Karpas-422 (cell line): ENCODE measurements at places on chromosomes 1 and 21. TPM values are rescaled to one million over a fixed set of nuclear protein-coding genes. Genes with fewer than 3 reads are reported as not detected.

DNA sequence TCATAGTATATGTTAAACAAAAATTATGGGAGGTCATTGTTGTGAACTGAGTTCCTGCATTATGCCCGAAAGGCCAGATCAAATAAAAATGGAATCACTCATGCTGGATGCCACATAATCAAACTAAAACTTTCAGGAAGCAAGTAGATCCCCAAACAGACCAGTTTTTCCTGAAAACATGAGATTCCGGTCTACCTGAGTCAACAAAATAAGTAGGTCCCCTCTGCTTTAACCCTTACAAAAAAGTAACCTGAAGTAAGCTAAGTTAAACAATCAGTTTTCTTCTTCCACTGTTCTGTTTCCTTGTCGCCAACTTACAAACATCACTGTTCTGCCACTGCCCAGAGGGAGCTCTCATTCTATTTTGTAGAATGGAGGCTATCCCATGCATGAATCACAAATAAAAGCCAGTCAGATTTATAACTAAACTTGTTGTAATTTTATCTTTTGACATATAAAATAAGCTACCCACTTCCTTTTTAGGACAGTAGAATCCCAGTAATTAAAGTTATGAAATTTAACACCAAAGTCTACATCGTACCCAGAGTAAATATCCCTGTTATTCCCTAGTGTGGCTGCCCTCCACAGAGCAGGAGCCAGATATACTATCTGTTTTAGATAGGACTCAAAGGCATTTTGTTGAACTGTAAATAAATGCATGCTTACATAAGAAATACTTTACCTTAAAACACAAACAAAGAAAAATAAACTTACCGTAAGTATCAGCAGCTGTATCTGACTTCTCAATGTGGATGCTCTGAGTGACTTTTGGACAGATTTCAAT, 149.4 kb downstream of the TIAM1 start:
- DNase-seq = no peak

DNA sequence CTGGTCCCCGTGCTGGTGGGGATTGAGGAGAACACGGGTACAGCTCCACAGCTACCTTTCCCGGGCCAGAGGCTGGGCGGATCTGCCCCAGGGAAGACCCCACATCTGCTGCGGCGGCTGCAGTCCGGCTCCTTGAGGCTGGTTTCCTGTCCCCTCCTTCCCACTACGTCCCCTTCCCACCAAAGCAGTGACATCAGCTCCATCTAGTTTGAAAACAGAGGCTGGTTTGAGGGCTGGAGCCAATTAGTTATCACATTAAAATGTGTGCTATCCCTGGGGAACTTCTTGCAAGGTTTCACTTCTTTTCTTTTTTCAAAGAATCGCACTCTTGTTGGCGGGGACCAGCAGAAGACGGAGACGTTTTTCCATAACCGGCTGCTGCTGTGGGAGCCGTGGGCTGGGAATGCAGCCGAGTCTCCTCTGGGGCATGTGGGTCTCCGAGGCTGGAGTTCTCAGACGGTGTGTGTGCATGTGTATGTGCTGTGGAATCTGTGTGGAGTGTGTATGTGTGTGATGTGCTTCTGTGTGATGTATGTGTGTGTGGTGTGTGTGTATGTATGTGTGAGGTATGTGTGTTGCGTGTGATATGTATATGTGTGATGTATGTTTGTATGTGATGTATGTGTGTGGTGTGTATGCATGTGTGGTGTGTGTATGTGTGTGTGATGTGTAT, 8.9 kb upstream of the PCBP3 start:
- no peak for DNase-seq

DNA sequence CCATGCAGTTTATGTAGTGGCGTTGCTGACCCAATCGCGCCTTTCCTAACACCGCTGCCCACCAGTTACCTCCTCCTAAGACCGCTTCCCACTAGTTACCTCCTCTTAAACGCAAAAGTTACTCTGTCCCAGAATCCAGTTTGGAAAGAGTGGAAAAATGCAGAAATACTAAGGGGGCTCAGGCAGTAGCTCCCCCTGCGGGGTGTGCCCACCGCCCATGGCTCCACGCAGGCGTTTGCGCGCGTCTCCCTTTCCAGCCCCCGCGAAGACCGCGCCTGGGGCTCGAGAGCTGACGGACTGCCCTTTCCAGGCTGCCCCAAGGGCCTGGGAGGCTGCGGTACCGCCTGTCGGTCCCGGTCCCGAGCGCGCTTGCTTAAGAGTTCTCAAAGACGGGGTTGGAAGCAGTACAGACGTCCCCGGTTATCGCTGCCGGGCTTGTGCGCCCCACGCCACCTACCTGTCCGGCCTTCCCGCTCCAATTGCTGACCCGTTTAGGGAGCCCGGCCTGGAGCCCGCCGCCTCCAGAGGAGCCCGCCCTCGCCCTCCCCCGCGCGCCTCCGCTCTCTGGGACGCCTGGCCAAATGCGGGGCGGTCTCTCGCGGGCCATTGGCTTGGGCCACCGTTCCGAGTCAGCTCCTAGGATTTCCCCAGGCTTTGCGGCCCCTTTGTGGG, 414.1 kb upstream of the ESRRG start:
- no peak for DNase-seq

DNA sequence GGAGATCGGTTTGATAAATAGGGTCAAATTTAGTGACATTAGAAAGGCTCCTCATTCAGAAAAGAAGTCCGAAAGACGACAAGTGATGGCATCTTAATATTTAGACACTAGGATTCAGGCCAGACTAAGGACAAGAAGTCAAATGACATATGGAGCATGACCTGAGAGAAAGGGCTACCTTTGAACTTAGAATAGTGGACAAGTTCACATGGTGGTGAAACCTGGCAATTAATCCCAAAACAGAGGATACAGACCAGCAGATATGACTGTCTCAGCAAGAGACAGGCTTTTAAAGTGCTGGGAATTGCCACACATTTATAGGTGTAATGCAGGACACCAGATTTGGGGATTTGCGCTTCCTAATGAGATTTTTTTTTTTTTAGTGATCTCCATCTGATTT, 145.2 kb downstream of the ZP4 start:
- no peak for DNase-seq

DNA sequence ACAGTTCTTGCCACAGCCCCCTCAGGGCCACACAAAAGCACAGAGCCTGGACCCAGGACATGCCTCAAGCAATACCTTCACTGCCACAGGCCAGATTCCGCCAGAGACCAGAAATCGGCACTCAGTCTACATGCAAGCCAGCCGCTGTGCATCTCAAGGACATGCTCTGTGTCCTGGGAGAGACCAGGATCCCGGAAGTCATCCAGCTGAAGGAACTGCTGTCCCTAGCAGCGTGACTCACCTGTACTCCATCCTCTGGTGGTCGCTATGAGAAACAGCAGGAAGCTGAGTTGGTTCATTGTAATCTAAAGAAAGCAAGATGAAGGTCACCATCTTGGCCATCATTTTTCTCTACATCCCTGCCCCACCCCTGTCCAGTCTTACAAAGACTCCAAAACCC, 401 bp downstream of the ITLN1 start:
- DNase-seq = no peak

The SAMSN1 gene
- not detected in 2 replicates for total RNA-seq

The MFAP2 gene
- total RNA-seq = not detected in 2 replicates

The ZBTB8A gene
- total RNA-seq = 0.11 TPM in 1 of 2 replicates, not detected in the other

DNA sequence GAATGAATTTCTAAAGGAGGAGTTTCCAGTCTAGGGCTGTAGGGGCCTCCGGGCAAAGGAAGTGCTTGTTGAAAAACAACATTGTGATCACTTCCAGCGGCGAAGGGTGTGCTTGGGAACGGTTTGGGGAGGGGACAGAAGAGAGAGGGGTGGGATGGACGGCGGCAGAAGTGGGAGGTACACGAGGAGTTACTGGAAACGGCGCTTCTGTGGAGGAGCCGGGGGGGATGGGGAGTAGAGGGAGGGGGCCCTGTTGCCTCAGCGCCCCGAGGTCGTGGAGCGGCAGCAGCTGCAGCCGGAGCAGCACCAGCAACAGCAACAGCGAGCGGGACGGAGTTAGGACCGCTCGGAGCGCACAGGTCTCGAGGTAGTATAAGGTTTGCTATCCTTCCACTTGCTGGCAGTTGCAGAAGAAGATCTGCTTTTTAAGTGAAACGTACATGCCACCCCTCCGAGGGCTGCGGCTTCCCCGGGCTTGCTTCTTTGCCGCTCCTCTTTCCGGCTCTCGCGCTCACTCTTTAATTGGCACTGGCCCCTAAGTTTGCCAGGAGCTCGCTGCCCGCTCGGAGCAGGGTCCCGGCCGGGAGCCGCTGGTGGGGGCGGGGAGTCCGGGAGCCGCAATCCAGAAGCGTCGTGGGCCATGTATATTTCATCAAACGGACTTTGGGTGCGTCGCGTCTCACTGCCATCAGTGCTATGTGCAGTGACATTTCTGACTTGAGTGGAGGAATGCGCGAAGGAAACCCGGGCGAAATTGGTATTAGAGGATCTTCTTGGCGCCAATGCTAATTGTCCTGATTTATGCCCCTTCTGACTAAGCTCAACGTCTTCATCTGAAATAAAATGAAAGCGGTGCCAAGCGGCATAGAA, 771 bp upstream of the NTNG1 start:
- no peak for DNase-seq
